ENCODE measurements at places on chromosomes 16 and 17.

GRCh38 chr17:76872221-76872873 lies 4.1 kb downstream of the MGAT5B start:
- DNase-seq: no peak

- no peak for DNase-seq
These were observed 150.1 kb downstream of the IRF8 start for GRCh38 chr16:86048882-86049585.

DNA sequence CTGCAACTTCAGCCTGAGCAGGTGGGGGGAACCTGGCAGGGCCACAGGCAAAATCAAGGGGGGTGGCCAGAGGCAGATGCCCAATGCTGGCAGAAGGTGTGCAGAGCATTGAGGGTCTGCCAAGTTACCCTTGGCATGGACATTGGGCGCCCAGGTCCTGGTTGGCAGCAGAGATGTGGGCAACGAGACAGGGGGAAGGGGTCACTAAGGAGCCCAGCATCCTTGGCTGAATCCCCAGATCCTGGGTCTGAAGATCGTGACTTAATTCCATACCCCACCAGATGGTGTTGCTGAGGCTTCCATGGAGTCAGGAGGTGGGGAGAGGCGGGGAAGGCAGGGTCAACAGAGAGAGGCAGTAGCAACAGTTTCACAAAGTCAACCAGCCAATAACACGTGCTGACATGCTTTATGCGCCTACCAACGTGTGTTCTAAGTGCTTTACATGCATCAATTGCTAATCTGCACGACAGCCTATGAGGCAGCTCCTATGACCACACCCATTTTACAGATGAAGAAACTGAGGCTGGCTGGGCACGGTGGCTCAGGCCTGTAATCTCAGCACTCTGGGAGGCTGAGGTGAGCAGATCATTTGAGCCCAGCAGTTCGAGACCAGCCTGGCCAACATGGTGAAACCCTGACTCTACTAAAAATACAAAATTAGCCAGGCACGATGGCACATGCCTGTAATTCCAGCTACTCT lies 83.3 kb downstream of the GSG1L start:
- DNase-seq: no peak

DNA sequence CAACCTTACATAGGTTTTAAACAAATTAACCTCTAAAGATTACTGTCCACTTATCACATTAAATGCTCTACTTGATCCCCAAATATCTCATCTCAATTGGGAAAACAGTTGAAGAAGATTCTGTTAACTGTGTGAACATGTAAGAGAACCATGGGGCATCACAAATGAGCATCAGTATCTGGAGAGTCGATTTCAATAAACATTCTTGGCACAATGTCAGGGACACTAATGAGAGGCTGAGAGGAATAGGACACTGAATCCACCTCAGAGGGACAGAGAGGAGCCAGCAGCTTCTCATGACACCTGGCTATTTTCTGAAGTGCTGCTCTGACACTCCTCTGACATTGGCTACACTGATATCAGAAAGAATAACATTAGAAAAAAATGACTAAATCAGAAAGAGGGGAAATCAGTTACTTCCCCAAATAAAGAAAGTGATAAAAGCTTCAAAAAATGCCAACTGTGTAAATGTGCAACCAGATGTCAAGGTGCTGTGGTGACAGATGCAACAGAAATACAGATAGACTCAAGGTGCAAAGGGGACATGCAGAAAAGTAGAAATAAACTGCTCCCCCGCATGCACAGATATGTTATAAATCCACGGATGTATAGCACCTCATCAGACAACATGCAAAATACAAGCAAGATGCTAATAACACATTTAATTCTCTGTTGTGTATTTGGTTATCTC lies 67.4 kb downstream of the SNX11 start:
- DNase-seq: no peak

GRCh38 chr16:57041182-57042156 lies 50.9 kb upstream of the CPNE2 start:
- DNase-seq: peak; percentile 34

All from memory B cell (primary cell).